Stimulated activated CD8-positive, alpha-beta memory T cell treated with anti-CD3 and anti-CD28 coated beads, Interleukin-4, amount 100 ng/mL, for 24 hours (primary cell): ENCODE measurements at places on chromosomes 13 and 19.
A peak's percentile ranks its signal among the peaks of the same experiment; 100 is the strongest.

GRCh38 chr19:34834472-34835061 lies 61.6 kb upstream of the ZNF599 start:
- DNase-seq = no peak

DNA sequence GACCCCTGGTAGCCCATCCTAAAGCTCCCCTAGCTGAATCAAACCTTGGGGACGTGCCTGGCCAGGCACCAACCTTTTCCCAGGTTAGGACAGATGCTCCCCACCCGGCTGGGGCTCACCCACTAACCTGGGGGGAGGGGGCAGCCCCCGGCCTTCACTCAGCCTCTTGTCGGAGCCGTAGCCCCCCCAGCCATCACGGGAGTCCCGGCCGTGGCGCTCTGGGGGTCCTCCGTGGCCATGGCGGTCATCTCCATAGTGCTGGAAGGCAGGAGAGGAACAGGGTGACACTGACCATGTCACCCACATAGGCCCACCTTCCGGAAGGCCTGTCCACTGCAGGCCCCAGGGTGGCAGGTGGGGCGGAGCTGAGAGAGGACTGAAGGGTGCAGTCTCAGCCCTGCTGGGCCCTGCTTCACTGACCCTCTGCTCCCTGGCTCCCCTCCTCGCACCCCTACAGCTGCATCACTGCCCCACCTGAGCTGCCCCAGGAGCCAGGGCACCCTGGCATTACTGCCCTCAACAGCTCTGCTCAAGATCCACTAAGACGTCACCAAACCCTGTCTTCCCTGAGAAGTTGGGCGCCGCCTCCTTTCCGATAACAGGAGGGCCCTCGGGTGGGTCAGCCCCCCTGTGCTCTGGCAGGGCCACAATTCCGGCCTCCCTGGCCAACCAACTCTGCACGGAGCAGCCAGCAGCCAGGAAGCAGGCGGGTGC lies 22.6 kb upstream of the TINCR start:
- no peak for DNase-seq

- no peak for DNase-seq
Measured at GRCh38 chr19:1620502-1620901, 15.2 kb upstream of the UQCR11 start.

DNA sequence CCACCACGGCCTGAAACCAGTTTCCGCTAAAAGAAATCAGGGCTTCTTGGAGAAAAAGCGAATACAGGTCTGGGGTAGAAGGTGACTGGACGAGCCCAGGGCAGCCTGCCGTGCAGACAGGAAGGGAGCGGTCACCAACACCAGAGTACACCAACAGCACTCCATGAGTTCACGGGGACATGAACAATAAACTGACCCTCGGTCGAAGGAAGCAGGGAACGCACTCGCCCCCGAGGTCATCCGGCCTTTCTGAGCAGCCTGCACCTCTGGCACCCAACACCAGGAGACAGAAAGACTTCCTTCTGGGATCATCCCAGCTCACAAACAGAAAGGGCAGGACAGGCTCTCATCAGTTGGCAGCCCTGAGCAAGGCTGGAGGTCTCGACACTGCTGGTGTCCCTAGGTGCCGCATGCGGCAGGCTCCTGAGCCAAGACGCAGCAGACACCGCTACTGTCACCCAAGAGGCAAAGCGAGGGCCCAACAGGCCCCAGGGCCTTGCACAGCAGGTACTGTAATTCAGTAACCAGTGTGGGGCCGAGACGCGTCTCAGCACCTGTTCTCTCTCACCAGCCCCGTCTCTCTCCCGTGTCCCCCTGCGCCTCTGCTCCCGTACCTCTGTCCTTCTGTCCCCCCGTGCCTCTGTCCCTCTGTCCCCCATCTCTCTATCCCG lies 18.0 kb downstream of the DCUN1D2 start:
- no peak for DNase-seq

DNA sequence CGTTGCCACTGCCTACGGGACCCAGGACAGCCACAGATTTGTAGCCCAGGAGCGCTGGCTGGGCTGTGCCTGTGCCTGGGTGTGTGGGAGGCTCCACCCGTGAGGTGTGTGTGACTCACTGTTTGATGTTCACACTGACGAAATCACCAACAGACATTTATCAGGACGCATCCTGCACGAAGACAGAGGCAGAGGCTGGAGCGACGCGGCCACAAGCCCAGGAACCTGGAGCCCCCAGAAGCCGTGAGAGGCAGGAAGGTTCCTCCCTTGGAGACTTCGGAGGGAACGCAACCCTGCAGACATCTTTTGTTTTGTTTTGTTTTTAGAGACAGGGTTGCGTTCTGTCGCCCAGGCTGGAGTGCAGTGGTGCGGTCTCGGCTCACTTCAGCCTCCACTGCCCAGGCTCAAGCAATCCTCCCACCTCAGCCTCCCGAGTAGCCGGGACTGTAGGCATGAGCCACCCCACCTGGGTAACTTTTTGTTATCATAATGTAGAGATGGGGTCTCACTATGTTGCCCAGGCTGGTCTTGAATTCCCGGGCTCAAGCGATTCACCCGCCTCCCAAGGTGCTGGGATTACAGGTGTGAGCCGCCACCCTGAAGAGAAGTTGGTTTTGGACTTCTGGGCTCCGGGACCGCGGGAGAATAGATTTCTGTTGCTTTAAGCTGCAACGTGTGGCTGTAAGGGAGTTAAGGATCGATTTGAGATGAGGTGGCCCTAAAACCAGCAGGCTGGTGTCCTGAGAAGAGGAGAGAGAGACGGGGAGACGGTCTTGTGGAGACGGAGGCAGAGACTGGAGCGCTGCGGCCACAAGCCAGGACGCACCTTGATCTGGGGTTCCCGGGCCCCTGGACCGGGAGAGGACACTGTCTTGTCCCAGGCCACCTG lies 24.9 kb upstream of the WDR18 start:
- DNase-seq = peak; percentile 31

DNA sequence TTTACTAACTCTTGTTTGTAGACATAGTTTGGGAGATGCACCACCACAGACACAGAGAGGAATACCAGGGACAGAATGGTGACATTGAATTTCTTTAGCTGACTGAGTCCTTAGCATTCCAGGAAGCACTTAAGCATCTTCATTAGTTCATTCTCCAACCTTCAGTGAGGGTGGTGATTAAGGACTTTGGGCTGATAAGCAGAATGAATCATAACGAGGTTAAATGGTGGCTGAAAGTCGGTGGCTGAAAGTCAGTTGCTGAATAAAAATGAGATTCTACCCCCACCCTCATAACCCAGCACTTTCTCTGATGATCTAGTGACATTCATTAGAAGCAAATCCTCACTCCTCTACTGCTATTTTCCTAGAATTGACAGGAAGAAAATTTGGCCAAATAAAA lies 10.6 kb downstream of the PCDH8 start:
- no peak for DNase-seq
